ENCODE measurements at places on chromosomes 6 and 20.

- DNase-seq: no peak
Measured at GRCh38 chr6:36195471-36196112, 952 bp upstream of the BRPF3 start.

DNA sequence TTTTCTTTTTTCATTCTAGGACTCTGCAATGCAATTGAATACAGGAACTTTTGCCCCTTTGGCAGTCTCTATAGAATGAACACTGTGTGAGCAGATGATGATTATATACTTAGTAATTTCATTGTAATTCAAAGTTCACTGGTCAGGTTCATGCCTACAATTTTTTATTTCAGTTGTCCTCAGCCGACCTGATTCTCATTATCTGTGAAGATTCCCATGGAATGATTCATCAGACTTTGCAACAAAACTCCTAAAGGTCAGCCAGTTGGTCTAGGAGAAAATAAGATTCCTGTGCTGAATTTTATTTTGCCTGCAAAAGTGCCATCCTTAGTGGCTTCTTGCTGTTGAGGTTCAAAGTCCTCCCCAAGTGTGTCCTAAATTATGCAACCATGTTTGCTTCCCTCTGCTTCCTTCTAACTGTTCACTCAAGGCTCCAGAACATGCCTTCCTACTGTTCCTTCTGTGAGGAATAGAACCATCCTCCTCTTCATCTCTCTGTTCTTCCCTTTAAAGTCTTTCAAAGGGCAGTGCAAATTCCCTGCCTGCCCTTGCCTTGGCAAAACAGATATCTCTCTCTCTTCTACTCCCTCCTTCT, 194.2 kb upstream of the CNR1 start:
- no peak for DNase-seq

GRCh38 chr6:32397252-32397920, 9.6 kb downstream of the BTNL2 start:
- DNase-seq: no peak

DNA sequence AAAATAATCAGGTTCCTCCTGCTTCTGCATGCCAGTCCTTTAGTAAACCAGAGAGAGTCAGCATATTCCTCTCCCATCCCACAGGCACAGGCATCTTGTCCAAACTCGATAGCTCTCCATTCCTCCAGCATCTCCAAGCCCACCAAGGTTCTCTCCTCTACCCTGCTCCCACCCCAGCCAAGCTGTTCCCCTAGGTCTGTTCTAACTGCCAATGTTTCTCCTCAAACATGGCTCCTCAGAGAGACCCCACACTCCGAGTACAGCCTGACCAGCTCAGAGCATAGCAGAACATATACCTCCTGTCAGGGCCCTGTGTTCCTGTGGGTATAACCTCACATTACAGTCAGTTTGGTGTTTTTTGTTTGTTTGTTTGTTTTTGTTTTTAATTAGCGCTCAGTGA, 177.8 kb downstream of the VEGFA start:
- DNase-seq: no peak

GRCh38 chr20:45429618-45430017, 13.7 kb downstream of the PIGT start:
- DNase-seq: no peak

- no peak for DNase-seq
Measured at GRCh38 chr20:33522256-33522820, 32.4 kb downstream of the CBFA2T2 start.
